ENCODE measurements at places on chromosomes 6 and 20.

GRCh38 chr6:150334790-150335783 lies 33.7 kb upstream of the IYD start:
- DNase-seq, result peak; percentile 8

GRCh38 chr6:150380256-150380655 lies 11.4 kb downstream of the IYD start:
- DNase-seq, result no peak

- DNase-seq, result no peak
Observed at GRCh38 chr20:17177341-17177740, 49.5 kb upstream of the PCSK2 start.

- DNase-seq, result no peak
Observed at GRCh38 chr6:160929361-160929760, 62.2 kb upstream of the MAP3K4 start.

DNA sequence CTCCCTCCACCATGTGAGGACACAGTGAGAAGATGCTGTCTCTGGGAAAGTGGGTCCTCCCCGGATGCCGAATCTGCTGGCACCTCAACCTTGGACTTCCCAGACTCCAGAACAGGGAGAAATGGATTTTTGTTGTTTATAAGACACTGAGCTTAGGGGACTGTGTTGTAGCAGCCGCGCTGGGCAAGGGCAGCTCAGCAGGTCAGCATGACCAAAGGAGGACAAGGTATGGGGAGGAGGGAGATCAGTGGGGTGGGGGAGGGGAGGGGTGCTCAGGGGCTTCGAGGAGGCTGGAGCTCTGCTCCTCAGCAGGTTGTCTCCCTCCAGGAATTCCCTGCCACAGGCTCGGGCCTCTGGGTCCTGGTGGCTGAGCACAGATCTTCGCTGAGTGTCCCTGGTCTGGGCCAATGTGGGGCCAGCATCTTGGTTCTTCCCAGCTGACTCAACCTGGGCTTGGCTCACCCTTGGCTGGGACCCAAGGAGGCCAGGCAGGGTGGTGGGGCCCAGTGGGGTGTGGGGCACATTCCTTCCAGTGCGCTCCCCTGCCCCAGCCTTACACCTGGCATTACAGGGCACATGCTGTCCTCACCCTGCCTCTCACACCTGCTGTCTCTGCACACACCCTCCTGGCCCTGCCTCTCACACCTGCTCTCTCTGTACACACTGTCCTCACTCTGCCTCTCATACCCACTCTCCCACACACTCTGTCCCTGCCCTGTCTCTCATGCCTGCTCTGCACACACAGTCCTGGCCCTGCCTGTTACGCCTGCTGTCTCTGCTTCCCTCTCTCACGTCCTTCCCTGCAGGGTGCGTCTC lies 107.3 kb downstream of the SYCP2 start:
- no peak for DNase-seq

- DNase-seq, result no peak
Observed at GRCh38 chr6:139648430-139649000, 274.1 kb upstream of the CITED2 start.

- no peak for DNase-seq
Observed at GRCh38 chr6:108145639-108146038, 20.2 kb upstream of the NR2E1 start.

DNA sequence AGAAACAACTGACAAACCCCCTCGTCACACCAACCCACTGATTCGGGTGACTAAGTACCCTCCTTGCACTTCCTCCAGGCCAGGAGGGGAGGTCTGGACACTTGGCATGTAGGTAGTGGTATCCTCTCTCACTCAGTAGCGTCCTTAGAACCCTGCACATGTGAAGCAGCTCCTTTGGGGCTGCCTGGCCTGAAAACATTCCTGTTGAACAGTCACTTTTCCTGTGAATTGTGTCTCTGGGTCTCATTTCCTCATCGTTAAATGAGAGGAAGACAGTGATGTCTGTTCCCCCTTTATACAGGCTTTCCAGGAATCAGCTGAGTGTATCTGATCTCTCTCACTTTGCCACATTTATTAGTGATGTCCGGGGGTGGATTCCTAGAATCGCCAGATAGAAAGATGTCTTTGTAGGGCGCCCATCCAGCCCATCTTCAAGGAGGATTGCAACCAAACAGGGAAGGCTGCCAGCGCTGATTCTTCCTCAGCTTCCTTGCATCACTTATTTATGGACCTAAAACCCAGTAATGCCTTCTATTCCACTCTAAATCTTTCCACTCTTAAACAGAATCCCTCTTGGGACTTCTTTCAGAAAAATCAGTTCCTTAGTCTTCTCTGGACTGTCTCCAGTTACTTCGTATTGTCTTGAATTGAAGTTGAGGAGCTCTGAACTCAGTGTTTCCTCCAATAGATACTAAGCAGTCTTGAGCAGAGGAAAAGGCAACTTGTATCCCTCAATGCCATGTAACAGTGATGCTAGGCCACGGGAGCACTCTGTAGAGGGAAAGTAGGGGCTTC lies 9.4 kb upstream of the POPDC3 start:
- no peak for DNase-seq

DNA sequence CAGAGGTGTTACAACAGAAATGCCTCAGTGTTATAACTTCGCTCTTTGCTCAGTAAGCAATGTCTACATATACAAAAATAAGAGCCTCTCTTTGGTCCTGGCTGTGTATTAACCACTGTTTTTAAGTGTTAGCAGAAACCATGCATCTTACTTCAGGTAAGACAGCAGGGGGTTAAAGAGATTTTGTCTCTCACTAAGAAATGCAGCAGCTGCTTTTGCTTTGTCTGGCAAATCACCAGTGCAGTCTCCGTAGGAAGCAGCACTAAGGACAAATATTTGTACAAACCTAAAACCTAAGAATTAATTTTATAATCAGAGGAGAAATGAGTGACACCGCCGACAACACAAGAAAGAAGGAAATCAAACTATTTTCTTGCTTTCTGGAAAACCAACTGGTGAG lies 758 bp downstream of the SMIM28 start:
- no peak for DNase-seq

- DNase-seq, result no peak
Observed at GRCh38 chr20:38092260-38092857, 58.8 kb downstream of the RPRD1B start.

GRCh38 chr6:33808641-33809180 lies 4.9 kb upstream of the MLN start:
- DNase-seq, result no peak

GRCh38 chr6:111880181-111880888 lies 7.1 kb upstream of the FYN start:
- DNase-seq, result no peak

GRCh38 chr6:15608396-15608795 lies 54.4 kb downstream of the DTNBP1 start:
- no peak for DNase-seq

GRCh38 chr6:100845676-100846075 lies 35.5 kb downstream of the ASCC3 start:
- no peak for DNase-seq

DNA sequence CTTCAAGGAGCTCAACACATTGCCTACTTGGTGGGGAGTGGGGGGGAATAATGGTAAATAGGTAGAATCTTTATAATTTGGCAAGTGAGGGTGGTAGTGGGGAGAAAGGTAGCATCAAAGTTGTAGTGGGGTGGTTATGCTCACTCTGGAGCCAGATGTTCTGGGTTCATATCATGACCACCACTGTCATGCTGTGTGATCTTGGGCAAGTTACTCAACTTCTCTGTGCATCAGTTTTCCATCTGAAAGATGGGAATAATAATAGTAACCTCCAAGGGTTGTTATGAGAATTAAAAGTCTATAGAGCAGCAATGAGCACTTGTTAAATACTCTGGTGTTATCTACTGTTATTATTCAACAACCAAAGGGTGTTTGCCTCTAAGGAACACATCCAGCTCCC lies 22.0 kb upstream of the PREX1 start:
- no peak for DNase-seq

DNA sequence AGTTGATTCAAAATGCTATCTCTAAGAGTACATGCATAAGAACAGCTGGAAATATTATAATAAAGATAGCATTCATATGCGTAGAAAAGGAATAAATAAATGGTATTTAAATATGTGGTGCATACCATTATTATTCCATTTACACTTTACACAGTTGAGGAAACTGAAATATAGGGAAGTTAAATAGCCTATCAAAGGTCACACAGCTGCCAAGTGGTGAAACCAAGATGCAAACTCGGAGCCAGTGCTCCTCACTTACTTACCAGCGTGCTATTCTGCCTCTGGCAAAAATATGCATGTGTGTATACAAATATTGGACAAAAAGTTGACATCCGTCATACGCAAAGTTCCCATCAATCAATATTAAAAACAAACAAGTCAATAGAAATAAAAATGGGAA lies 22.3 kb upstream of the ANKEF1 start:
- DNase-seq, result no peak

- no peak for DNase-seq
Observed at GRCh38 chr6:138031850-138032249, 75.4 kb downstream of the PERP start.

- no peak for DNase-seq
Observed at GRCh38 chr6:56816370-56816769, 138.5 kb upstream of the BEND6 start.

GRCh38 chr6:167748458-167749379 lies 78.0 kb upstream of the AFDN start:
- no peak for DNase-seq

DNA sequence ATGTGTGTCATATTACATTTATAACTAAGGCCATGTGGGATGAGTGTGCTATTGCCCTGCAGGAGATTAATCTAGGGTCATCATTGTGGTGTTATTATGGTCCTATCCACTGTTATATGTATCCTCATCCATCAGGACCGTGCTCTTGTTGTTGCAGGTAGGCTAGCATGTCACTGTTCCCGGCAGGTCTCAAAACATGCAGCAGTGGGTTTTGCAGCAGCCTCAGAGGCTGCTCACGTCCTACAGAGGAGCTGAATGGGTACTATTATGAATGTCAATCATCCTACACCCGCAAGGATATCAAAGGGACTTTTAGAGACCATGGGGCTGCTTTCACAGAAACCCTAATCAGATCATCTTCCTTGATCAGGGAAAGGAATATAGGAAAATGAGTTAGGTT lies 318.2 kb downstream of the SAMD5 start:
- no peak for DNase-seq

DNA sequence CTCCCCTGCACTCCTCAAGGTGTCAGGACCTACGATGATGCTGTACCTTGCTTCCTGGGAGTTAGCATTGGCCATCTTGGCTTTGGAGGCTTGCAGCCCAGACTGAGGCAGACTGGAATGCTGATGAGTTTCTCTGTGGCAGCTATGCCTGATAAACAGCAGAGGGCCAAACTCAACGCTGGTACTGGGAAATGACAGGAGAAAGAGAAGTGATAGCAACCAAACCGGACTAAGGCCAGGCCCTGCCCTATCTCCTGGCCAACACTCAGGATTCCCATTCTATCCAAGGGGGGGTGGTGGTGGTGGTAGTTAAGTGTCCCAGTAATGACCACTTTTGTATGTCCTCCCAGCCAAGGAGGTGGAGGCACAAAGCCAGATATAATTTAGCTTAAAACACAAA lies 90.0 kb upstream of the DTNBP1 start:
- no peak for DNase-seq

DNA sequence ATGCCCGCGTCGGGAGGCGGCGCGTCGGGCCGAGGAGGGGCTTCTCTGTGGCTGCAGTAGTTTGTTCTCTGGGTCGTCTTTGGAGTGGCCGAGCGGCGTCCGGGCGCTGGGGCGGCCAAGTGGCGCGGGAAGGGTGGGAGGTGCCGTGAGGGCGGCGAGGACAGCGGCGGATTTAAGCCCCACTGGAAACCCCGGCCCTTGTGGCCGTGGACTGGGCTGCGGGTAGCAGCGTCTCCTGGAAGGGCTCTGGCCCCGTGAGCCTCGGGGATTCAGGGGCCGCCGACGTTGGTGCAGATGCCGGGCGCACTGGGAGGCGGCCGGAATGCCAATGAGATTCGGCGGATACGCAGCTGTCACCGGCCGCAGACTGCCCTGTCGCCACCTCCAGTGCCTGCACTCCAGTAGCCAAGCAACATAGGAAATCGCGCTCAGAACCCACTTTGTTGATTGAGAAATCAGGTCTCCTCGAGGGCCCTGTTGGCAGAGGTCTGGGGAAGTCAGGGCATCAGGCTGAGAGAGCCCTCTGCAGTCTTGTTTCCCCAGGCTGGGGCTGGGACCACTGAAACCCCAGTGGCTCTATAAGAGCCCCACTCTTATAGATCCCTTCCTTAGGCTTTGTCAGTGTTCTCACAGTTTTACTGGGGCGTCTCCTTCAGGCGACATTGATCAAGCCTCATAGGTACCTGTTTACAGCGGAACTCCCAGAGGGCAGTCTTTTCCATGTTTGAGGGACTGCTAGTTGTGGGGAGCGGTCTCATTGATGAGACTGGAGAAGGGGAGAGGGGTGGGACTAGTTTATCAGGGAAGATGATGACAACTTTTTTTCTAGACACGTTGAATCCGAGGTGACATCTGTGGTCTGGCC lies 642 bp downstream of the GZF1 start:
- no peak for DNase-seq

DNA sequence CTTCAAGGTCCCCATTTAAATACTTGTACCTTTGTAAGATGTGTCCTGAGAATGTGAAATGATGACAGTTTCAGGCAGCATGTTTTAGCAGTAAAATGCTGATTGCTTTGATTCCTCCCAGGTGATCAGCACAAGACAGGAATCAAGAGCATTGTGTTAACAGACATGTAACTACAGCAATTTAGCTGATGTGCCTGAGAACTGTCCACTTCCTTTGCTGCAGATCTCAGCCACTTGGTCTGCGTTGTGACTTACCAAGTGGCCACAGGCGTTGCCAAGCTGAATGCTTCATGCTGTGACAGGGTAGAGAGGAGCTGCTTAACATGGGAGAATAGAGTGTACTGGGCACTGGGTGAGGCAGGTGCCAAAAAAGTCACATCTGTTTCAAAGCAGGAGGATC lies 767.0 kb upstream of the POU3F2 start:
- no peak for DNase-seq

DNA sequence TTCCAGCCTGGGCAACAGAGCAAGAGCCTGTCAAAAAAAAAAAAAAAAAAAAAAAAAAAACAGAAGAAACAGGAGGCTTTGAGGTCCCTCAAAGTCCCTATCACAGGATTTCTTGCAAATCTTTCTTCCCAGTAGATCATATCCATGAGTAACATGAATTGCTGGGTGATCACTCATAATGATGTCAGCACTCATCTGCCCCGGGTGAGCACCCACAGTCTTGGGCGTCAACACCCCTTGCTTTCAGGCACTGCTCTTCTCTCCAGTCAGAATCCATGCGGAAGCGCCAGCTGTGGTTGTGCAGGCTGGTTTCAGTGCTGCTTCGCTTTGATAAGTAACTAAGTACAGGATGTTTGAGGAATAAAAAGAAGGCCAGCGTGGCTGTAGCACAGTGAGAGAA lies 40.2 kb upstream of the INSM1 start:
- no peak for DNase-seq

GRCh38 chr20:57076951-57077350 lies 189.5 kb downstream of the BMP7 start:
- no peak for DNase-seq
